ENCODE measurements at places on chromosomes 1 and 21.

- DNase-seq: no peak
These were observed 318.6 kb upstream of the TMPRSS15 start for GRCh38 chr21:18722193-18722592.

GRCh38 chr1:90122654-90123340 lies 127.9 kb downstream of the ZNF326 start:
- DNase-seq: no peak

- no peak for DNase-seq
These were observed 22.1 kb upstream of the TBX15 start for GRCh38 chr1:119010201-119010600.

DNA sequence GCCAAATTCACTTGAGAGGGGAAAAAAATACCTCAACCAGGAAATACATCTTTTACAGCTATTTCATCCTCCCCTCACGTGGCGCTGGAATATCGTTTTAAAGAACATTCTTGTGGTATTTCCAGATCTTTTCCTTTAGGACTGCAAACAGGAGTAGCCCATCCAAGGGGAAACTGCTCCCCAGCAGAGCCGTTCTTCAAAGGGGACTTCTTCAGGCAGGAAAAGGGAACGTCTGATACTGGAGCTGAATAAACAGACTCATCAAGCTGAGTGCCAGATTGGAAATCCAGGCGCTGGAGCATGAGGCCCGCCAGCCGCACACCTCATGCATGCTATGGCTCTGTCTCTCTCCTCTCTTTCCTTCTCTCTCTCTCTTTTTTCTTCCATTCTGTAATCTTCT lies 34.0 kb upstream of the PROX1 start:
- no peak for DNase-seq

DNA sequence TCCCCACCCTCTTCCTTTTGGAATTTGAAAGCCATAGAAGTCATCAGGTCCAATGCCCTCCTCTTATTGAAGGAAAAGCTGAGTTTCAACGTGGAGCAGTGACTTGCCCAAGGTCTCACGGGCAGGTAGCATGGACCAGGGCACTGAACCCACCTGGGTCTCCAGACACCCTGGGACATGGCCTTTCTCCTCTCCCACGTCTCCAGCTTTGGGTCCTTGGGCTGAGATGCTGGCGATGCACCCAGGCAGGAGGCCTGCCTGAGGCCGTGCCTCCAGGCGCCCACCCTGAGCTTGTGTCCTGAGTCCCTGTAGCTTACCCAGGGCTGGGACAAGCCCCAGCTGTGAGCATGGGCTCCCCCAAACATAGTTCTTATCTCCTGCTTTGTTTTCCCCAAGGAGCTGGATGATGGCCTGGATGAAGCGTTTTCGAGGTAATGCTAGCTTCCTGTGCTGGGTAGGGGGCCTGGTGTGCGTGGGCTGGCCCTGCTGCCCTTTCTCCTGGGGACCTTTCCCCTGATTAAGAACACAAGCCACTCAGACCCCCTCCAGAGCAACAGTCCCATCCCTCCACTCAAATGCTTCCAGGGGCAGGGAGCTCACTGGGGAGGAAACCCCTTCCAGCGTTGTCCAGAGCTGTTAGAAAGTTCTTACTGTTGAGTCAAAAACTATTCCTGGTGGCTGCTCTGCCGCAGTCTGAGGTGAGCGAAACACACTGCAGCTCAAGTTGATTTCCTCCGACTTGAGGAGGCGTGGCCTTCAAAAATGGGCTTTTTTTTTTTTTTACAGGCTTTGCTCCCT lies 21.6 kb downstream of the LDLRAP1 start:
- DNase-seq: no peak

- DNase-seq: no peak
These were observed 56.9 kb downstream of the SEC16B start for GRCh38 chr1:177912991-177913390.

DNA sequence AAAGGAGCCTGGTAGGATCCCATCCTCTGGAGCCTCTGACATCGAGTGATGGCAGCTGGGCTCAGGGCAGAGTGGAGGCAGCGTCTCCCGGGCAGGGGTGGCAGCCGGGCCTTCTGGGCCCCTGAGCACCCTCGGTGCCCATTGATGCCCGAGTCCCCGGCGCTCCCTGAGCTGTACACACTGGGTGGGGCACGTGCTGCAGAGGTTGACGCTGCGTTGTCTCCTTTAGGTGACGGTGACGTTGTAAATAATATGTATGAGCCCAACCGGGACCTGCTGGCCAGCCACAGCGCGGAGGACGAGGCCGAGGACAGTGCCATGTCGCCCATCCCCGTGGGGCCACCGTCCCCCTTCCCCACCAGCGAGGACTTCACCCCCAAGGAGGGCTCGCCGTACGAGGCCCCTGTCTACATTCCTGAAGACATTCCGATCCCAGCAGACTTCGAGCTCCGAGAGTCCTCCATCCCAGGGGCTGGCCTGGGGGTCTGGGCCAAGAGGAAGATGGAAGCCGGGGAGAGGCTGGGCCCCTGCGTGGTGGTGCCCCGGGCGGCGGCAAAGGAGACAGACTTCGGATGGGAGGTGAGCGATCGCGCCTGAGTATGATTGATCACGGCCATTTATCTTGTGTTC lies 117.0 kb downstream of the PRDM16 start:
- DNase-seq: no peak

DNA sequence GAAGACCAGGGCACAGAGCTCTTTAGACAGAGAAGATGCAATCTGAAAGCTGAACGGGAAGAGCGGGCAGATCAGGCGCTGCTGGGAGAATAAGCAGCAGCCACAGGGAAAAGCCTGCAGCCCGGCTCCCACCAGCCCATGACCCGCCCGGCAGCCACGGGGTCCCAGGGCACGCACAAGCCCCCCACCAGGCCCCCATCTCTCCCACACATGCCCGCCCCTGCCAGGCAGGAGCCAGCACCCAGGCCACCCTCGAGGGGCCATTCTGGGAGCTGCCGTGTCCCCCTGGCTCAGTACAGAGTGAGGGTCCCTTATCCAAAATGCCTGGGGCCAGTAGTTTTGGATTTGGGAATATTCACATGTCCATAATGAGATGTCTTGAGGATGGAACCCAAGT lies 16.3 kb downstream of the SLC19A1 start:
- DNase-seq: no peak

DNA sequence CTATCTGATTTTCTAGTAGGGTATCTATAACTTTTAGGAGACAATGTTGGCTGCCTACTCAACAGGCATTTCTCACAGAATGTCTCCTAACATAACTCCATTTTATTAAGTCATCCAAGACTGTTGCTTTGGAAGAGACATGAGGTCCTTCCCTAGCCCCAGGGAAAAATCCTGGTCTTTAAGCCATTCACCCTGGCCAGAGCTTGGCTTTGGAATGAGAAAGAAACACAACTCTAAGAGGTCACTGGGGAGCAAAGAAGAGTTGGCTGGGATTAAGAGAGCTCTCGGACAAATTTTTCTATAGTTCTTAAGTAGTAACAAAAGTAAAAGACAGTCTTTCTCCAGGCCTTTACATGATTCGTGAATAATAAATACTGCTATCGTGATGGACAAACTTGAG lies 57.9 kb downstream of the PCNX2 start:
- DNase-seq: no peak

- no peak for DNase-seq
These were observed 23.4 kb upstream of the FMO4 start for GRCh38 chr1:171290621-171291020.

DNA sequence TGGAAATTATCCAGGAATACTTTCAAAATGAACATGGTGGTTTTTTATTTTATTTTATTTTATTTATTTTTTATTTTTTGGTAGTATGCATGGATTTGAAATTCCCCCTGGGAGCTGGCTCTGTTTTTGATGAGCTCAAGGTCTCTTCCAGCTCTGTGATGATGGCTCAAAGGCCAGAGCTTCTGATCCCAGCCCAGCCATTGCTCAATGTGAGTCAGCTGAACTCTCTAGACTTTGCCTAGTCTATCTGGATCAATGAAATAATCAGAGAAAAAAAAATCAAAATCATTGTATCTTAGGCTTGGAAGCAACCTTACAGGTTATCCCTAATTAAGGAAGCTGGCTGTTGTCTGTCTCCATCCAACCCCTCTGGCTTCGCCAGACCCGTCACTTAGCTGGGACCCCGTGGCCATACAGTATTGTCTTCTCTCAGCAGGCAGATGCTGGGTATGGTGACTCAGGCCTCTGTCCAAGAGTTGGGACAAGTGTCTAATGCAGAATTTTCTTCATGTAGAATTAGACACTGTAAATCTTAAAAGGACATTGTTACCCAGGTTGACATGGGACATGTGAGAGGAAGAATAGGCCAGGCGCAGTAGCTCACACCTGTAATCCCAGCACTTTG lies 90.2 kb upstream of the LPGAT1 start:
- no peak for DNase-seq

GRCh38 chr21:40852563-40852962 lies 5.6 kb upstream of the DSCAM start:
- no peak for DNase-seq

- no peak for DNase-seq
These were observed 409.4 kb upstream of the DAB1 start for GRCh38 chr1:57833296-57833695.

- no peak for DNase-seq
These were observed 6.3 kb upstream of the COL6A2 start for GRCh38 chr21:46091631-46092025.

DNA sequence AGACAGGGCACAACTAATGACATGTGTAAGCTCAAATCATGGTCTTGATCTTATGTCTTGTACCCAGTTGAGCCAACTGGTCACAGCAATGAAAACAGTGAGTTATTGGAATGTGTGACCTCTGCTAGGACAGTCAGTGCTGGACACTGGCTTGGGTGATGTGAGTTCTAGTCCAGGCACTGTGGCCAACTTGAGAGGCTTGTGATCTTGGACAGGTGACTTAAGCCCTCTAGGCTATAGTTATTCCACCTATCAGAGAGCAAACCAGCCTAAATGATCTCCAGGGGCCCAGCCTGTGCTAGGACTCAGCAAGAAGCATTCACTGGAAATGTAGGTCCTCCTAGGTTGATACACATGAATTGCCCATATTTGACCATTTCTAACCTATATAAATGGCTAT lies 1.1 kb downstream of the KCNE2 start:
- DNase-seq: no peak

- DNase-seq: no peak
These were observed 55.4 kb downstream of the KANK4 start for GRCh38 chr1:62263814-62264353.

GRCh38 chr21:35603494-35603893 lies 456.8 kb downstream of the SETD4 start:
- no peak for DNase-seq

GRCh38 chr1:178124115-178124514 lies 30.2 kb downstream of the RASAL2 start:
- DNase-seq: no peak

DNA sequence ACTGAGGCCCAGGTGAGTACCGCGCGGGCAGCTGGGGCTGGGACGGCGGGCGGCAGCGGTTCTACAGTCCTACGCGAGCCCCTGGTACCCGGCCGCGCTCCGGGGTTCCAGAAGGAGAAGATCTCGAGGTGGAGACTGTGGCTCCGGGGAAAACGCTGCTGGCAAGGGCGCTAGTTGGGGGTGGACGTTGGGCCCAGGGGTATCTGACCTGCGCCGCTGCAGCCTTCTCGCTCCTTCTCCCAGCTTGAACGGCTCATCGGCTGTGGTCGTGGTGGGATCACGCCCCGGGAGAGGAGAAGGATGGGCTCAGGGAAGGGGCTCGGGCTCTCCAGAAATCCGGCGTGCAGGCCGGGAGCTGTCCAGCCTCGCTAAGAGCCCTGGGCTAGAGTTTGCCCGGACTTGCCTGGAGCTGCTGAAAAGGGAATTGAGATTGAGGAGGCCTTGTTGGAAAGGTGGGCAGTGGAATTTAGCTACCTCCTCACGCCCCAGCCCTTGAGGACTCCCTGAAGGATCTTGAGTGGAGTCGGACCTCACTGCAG lies 1.1 kb upstream of the POU3F1 start:
- DNase-seq: no peak

DNA sequence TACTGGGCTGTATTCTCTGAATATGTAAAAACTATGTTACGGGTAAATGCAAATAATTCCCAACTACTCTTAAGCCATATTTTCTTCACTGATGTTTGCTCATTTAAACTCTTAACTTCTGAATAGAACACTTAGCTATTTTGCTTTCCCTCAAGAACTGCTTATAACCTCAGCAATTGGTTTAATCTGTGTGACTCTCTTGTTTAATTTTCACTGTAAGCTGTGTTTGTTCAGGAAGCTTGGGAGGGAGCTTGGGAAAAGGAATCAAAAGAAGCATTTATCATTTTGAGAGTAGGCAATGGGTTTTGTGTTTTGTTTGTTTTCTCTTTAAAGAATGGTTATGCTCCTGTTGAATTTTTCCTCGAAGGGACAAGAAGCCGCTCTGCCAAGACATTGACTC lies 24.4 kb downstream of the GNPAT start:
- no peak for DNase-seq

DNA sequence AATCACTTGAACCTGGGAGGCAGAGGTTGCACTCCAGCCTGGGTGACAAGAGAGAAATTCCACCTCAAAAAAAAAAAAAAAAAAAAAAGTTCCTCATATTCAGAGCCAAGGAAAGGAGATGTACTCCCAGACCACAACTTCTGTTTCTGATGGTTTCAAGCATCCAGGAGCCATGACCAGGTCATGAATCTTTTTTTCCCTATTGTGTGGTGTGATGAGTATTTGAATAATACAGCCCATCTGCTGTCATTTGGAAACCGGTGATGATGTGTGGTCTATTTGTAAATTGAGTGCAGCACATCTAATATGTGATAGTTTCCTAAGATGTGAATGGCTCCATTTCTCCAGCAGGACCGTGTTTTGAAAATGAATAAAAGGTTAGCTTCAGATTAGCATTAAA lies 18.6 kb downstream of the PIK3CD start:
- DNase-seq: no peak

DNA sequence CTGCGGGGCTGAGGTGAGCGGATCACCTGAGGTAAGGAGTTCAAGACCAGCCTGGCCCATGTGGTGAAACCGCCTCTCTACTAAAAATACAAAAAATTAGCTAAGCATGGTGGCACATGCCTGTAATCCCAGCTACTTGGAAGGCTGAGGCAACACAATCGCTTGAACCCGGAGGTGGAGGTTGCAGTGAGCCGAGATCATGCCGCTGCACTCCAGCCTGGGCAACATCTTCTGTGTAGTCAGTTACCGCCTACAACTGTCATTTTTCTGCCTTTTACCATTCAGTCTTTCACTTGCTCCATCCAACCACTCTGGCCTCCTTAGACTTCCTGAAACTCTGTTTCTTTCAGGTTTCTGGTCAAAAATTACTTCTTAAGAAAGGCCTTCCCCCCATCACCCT lies 2.2 kb downstream of the MYCBP start:
- no peak for DNase-seq

DNA sequence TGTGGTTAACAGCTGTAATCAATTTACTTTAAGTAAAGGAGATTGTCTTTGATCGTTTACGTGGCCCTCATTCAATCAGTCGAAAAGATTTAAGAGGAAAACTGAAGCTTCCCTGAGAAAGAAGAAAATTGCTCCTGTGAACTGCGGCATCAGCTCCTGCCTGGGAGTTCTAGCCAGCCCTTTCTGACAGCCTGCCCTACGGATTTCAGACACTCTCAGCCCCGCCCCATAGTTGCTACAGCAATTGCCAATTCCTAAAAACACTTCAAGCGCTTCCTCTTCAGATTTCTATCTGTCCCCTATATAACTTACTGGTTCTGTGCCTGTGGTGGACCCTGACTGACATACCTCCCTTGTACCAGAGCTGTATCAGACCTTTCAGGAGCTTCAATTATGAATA lies 277.6 kb downstream of the DSCAM start:
- DNase-seq: no peak

- no peak for DNase-seq
These were observed 153.7 kb downstream of the PDE4B start for GRCh38 chr1:65946376-65946775.

- DNase-seq: no peak
These were observed 15.3 kb downstream of the HP1BP3 start for GRCh38 chr1:20771780-20772179.

Measured in left ventricle myocardium inferior (tissue), 1 donor.